ENCODE measurements at places on chromosomes 13 and 19.

GRCh38 chr19:3477951-3478350 is 2.4 kb downstream of the SMIM24 start:
- DNase-seq = no peak

GRCh38 chr19:41872775-41873647 is 4.1 kb upstream of the CD79A start:
- no peak for DNase-seq

DNA sequence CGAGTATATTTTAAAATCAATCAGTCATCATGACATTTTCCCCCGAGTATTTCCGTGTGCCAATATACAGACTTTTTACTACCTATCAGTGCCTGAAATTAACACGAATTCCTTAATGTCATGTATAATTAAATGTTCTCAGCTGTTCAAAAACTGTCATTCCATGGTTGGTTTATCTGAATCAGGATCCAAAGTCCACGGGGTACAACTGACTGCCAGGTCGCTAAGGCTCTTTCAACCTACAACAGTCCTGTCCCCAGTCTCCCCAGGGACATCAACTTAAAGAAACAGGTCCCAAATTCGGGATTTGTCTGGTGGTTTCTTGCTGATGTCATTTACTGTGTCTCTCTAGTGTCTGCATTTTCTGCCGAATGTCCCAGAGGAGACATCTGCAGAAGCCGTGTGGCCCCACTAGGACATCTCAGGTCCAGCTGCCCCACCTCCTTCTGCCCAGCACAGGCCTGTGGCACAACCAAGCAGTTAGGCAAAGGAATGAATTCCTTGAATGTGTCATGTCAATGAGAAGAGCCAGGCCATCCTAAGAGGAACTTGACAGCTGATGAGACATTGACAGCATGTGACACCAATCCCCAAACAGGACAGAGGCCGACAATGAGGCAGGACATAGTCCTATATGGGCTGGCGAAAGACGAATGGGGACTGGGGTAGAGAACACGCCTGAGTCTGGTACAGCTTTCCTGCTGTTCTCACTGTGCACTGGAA is 109.5 kb downstream of the STK24 start:
- DNase-seq = no peak

DNA sequence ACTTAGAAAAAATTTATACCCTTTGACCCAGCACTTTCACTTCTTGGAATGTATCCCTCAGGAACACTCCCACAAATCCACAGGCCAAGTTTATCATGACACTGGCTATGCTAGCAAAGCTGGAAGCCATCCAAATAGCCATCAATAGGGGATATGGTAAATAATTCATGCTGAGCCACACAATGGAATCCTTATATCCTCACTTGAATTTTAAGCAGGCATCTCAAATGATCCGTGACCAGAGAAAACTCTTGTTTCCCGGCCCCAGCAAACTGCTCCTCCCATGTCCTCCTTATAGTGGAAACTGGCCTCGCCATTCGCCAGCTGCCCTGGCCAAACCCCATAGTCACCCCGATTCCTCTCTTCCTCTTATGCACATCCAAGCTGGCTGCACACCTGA is 37.6 kb downstream of the GRIK5 start:
- DNase-seq = no peak

GRCh38 chr13:111860231-111860552 is 206.8 kb upstream of the SOX1 start:
- no peak for DNase-seq

DNA sequence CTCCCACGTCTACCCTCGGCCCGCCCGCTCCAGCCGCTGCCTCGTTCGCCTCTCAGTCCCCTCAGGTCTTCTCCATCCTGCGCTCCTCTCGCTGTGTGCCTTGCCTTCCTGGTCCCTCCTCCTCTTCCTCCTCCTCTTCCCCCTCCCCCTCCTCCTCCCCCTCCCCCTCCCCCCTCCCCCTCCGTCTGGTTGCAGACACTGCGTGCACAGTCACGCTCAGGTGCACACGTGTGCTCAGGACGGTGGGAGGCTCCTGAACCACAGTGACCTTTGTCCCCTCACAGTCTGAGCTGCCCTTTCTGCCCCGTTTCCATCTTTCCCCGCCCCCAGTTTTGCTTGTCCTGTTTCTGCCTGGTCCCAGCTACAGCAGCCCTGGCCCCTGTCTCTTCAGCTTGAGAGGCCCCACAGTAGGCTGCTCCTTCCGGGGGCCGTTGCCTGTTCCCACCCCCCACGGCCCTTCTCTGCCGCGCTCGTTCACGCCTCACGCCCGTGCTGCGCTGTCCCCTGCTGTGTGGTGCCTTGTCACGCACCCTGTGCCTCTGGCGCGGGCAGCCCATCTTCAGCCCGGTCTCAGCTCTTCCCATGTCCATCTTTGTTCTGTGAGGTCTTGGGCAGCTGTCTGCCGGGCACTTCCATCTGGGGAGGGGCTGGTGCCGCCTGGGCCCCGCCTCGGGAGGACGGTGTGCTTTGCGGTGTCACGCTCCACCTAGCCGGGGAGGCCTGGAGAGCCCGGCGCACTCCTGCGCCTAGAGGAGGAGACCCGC is 13.8 kb upstream of the RPS15 start:
- no peak for DNase-seq

DNA sequence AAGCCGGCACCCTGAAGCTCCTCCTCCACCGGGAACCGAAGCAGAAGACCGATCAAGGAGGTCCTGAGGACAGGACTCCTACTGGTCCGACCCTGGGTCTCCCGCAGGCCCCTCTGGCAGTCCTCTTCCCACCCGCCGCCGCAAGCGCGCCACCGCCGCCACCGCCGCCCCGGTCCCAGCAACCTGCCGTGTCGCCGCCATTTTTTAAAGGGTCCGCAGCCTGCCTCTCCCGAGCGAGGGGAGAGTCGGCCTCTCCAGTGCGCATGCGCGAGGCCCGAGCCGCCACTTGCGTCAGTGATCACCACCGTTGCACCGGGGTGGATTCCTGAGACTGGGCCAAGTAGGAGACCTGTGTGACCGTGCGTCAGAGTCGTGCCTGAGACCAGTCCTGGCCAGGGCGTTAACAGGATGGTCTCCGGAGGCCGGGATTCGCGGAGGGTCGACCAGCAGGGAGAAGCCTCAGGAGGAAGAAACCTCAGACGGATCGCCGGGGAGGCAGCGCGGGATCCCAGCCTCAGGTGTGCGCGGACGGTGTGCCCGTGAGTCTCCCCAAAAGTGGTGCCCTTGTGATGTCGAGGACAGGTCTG is 51.6 kb downstream of the ZNF146 start:
- no peak for DNase-seq

GRCh38 chr13:22647156-22647850 is 533.5 kb upstream of the SGCG start:
- DNase-seq = no peak

GRCh38 chr19:43425567-43426392 is 11.1 kb downstream of the TEX101 start:
- DNase-seq = no peak

DNA sequence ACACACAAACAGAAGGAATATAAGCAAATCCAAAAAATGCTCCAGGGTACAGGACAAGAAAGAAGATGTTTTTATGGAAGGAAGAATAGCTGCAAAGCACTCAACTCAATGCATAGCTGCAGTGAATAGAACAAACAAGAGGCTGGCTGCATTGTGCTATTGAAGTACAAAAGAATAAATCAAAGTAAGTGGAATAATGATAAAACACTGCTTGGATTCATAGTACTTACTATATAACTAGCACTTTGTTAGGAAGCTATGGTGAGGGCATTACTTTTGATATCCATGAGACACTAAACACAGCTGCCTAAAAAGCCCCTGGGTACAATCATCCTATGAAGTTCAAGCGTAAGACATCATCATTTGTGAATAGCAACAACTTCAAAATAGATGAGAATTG is 350.1 kb downstream of the PCDH9 start:
- DNase-seq = no peak

DNA sequence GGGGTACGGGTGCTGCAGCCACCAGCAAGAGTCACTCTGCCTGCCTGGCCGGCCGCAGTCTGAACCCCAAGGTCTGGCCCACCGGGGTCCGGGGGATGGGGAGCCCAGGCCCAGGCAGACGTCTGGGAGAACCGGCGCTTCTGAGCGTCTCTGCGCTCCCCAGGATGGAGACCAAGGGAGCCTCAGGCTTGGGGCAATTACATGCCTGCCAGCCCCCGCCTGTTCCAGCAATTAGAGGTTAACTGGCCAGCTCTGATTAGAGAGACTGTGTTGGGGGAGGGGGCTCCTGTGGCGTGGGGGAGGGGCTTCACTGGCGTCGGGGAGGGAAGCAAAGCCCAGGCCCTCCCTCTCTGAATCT is 11.9 kb downstream of the MEIS3 start:
- DNase-seq = no peak

DNA sequence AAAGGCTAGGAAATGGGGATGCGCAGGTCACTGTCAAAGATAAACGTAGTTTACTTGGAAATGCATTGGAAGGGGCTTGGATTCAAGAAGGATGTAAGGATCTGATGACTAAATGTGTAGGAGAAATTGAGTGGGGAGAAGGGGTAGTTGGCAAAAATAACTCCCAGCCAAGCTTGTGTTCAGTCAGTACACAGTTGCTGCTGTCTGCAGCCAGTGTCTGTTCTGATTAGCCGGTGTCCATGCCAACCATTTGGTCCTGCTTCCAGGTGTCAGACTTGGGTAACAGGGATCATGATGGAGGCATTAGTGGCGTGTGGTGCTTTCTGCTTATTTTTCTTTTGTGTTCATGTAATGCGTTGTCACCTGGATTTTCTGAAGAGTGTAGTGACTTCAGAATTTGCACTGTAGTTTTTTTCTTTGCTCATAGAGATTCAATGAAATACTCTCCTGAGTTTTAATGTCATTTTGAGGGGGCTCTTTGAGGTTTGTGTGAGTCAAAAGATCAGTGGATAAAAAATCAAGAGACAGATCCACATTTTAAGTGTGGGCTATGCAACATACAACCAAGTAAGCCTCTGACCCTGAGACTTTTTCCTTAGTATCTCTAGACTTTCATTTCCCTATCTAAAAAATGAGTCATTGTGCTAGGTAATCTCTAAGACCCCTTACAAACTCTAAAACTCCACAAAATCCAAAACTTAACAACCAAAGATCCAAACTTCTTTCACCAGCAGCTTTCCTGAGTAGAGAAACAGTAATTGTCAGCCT is 103.9 kb downstream of the WDFY2 start:
- DNase-seq = no peak

DNA sequence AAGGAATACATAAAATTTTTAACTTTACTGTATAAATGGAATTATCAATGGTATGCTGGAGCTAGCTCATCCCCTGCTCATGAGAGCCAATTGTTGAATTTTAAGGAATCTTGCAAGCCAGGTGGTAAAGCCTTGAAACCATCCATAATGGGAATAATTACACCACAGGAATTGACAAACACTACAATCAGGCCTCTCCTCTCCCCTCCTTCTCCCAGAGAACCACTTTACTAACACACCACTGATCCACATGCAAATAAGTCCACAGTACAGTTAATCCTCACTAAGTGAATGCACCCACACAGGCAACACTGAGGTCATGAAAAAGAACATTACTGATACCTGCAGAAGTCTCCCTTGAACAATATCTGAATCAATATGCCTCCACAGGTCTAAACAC is 140.5 kb downstream of the KLF12 start:
- no peak for DNase-seq

GRCh38 chr13:27036236-27036981 is 135.2 kb downstream of the USP12 start:
- no peak for DNase-seq

DNA sequence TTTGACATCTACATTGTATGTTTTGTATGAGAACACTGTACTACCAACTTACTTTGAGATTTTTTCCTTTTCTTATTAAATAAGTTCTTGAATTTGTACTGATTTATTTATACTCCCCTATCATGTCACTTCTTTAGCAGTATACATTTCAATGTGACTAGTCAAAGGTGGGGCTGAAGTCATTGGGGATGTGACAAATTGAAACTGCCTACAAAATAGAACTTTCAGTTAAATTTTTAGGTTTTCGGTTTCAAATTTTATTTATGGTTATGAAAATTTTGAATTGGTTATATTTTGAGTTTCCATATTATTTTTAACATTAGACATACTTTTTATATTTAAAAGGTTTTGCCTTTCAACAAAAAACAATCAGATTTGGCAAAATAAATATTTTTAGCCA is 221.6 kb downstream of the NBEA start:
- no peak for DNase-seq
